ENCODE measurements at places on chromosomes 2 and 18.

- DNase-seq: peak; percentile 70
Measured at GRCh38 chr18:45938488-45938935, 28.6 kb downstream of the EPG5 start.

DNA sequence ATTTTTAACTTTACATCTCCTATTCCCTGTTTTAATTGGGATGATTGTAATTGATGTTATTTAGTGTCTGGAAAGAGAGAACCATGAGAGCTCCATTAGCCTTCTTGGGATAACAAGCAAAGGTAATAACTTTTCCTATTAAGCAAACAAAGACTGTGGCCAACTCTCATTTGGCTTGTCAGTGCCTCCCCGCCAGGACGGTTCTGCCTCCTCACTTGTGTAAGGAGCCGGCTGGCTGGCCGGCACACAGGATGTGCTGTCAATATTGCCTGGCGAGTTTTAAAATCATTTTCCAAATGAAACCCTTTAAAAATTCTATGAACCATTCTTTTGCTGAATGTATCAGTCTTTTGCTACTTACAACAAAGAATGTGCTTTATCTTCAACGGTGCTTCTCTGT, 898.3 kb downstream of the CPS1 start:
- DNase-seq: no peak

DNA sequence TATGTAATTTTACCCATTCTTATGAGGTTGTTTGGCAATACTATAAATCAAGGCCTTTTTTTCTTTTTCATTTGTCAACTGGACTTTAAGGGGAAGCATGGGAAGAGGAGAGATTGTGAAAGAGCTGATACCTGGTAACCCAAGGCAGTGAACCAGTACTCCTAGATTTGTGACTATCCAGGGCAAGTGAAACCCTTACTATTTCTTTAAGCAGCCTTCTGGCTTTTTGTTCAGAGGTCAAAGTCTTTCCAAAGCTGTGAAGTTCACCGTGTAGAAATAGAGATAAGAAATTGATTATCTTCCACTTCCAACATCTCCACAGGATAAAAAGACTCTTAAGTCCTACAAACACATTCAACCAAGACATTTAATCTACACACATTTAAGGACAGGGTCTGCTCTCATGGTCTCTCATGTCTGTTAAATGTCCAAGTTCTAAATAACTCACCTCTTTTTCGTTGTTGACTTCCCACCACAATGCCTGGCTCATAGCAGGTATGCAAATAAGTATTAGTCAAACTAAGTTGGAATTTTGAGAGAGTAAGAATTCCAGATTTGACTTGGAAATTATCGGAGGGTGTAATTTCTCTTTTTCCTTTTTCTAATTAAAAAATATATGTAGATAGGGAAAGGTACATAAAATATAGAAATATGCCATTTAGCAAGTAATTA, 485.8 kb downstream of the STK39 start:
- no peak for DNase-seq

DNA sequence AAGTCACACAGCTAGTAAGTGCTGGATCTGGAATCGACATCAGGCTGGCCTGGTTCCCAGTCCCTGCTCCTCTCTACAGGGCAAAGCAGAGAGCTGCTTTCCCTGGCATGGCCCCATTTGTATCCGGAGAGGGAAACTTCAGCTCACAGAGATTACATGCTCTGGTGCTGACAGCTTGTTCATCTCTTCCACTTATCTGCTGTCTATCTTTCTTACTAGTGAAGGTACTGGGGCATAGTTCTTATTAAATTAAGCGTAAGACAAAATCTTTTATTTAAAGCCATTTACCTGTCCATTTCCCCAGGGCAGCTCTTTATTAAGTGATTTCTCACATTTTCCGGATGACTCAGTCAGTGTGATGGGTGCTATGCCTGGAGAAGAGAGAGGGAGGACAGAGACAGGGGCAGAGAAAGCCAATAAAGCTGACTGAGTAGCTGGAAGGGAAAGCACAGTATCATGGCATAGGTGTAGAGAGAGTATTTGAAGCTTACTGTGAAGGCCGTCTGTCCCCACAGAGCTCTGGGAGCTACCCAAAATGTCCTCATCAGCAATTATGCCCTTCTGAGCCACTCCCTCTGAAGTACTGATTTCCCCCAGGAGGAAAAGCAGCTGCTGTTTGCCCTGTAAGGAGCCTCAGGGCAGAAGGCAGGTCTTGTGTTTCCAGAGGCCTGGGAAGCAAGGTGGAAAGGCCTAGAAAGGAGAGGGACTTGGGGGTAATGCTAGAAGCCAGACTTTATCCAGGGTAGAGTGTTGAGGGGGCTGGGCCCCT, 44.1 kb upstream of the EPAS1 start:
- no peak for DNase-seq

DNA sequence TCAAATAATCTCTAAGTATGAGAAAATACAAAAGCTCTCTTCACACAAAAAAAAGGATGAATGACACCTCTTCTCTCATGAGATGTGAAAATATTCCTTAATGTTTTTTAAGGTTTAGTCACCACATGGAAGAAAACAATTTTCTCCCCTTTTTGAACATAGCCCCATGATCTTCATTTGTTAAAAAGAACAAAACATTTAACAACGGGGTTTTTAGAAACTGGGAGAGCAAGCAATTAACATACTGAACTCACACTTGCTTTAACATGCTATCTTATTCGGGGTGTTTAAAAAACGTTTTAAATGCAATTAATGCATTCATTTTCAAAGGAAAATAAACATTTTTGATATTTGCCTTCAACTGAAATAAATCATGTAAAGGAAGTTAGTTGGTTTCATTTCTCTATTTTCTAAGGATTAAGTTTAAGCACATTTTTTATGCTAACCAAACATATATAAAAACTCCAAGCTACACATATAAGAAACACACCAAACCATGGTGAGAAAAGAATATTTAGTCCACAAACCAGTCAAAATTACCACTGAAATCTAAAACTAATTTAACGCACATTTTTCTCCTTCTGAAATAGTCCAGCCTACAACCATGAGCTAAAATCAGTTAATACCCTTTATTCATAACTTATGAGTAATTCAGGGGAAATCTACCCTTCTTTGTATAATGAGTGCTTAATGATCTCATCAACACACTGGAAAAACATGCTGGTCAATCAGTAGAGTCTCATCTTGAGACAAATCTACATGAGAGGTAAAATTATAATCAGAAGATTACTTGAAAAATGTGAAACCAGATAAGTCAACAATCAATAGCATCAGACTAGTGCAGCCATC, 8.2 kb downstream of the FBXO11 start:
- DNase-seq: no peak

DNA sequence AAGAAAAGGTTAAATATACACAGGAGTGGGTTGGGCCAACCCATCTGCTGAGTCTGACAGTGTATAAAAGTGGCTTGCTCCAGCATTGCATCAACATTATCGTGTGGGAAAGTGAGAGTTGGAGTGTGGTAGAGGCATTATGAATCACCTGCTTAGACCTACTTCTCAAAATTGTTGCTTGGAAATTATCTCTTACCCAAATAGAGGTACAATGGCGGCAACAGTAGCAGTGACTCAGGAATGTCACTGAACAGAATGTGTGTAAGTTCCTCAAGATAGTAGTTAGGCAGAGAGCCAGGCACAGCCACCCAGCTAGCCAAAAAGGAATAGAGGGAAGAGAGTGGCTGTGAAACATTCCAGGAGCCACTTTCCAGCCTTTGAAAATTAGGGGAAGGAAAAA, 616.0 kb downstream of the NUP35 start:
- no peak for DNase-seq

GRCh38 chr2:18690342-18690741, 101.0 kb upstream of the NT5C1B start:
- DNase-seq: no peak

DNA sequence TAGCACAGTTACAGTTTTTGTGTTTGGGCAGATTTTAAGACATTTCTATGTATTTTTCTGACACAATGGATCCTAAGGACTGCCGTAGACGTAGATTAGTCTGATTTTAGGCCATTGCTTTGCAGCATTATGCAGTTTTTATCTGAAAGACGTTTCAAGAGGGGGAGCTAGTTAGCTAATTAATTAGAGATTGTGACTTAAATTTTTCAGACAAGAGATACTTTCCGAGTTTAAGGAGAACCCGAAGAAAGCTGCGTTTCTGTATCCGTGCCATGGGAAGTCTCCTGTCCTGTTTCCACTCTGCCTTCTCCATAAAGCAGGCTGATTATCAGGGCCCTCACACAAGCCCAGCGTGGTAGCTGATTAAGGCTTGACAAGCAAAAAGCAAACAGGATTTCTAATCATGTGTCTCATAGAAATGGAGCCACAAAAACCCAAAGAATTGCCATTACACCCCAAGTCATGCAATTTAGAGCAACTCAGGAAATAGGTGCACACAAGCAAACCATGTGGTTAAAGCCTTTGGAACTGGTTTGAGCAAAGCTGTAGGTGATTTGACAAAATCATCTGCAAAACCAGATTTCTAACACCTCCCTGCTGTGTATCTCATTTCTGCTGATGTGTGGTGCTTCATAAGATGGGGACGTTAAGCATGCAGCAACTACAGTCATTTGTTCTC, 808.1 kb downstream of the RNF144A start:
- DNase-seq: peak; percentile 25

GRCh38 chr2:73970850-73971471, 13.7 kb upstream of the TET3 start:
- peak; percentile 75 for DNase-seq

- DNase-seq: peak; percentile 25
Measured at GRCh38 chr2:190911813-190912212, 31.2 kb downstream of the GLS start.

GRCh38 chr2:188984065-188984491, 9.9 kb downstream of the COL3A1 start:
- DNase-seq: no peak
